ENCODE measurements at places on chromosomes 7 and 10.

GRCh38 chr7:156380261-156380660 is 260.3 kb upstream of the RNF32 start:
- no peak for DNase-seq

DNA sequence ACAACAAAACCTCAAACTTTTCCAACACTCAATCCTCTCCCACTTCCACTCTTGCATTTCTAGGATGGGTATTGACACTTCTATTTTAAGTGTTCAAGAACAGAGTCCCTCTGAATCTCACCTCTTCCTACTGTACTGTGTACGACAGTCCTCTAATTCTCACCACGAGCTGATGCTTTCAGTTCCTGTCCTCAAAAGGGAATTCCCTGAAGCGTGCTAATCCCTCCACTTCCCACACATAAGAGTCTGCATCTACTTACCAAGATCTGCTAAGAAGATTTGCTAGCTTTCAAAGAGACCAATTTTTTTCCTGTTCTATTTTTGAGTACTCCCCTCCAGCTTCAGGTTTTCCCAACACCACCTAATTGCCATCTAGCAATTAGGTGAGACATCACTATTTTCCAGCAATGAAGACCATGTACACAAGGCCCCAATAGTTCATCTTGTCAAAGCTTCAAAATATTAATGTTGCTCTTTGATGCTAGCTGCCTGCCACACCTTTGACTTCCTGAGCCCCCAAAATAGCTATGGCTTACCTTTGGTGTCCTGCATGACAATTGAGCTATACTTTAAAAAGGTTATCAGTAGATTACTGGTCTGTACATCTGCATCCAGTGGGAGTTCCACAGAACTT is 54.4 kb downstream of the ARMH3 start:
- peak; percentile 4 for DNase-seq

- no peak for DNase-seq
These were observed 16.5 kb downstream of the ADAMTS14 start for GRCh38 chr10:70688828-70689227.

GRCh38 chr7:18357691-18358090 is 137.9 kb upstream of the HDAC9 start:
- DNase-seq, result no peak

DNA sequence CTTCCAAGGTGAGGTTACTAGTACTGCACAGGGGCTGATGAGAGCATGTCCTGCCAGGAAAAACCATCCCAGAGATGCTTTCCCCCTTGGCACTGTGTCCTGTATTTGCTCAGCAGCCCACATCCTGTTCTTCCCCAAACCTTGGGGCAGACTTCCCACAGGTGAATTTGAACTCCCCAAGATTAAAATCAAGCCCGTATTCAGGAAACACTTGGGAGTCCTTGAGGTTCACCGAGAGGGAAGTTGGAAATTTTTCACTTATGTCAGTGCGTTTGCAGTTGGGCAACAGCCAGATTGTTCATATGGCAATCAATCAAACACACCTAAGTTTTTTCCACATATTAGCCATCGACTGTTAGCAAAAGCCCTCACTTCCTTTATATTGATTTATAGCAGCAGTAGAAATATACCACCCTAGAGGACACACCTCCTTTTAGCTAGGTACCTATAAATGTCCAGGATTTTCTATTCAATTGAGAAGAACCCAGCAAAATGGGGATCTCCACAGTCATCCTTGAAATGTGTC is at the start of gene DMBT1:
DMBT1 (plus strand) TSS at position 476 of the 526 bp plus-strand sequence; CDS start at position 493, 17 bp downstream.
- no peak for DNase-seq

GRCh38 chr7:38671911-38672905 is 41.0 kb upstream of the AMPH start:
- DNase-seq, result peak; percentile 3

- DNase-seq, result no peak
These were observed 66.5 kb upstream of the RSBN1L start for GRCh38 chr7:77629797-77630196.

DNA sequence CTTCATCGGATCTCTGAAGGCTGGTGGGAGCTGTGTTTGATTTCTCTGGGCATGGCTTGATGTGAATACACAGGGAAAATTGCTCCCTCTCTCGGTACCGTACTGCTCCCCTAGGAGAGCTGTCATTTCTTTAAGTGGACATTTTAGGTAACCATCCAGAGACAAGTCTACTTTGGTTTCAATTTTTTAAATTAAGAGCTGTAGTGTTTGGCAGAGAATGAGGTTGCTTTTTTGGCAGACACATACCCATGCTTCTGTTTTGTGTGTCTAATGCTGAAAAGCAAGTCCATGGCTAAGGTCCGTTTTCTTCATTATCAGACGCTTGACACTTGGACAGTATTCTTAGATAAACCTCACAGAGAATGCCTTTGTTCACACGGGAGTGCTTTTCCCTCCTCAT is 61.3 kb upstream of the TRIL start:
- no peak for DNase-seq

DNA sequence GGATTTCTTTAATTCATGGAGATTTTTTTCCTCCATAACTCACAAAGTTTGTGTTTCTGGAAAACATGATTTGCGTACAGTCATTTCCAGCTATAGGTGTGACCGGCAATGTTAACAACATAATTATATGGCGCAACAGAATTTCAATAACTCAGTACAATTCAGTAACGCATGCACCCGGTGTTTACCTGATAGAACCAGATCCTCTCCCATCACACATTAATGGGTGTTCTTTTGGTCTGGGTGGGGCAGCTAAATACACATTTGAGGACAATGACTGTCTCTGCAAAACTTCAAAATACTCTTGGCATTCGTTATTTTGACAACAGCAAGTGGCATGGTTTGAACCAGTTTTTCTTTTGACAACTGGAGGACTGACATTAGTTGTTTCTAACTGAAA is 102.3 kb downstream of the KLF6 start:
- no peak for DNase-seq

DNA sequence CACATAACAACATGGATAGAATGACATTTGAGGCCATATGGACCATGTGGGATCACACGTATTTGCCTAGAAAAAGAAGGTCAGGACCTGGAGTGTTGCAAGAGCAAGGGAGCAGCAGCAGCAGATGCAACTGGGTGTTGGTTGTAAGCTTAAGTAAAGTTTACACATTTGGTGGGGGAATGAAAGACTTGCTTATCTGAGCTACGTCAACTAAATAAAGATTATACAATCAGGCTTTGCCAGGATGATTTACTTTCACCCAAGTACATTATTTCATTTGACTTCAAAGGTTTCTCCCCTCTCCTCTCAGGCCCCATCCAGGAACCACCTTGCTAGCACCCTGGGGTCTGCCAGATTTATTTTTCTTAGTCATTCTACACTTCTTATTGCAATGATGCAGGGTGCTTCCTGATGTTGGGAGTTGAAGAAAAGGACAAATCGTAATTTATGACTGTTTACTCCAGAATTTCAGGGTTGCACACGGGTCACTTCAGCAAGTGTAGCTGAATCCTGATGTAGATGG is 591.9 kb upstream of the IGFBP3 start:
- no peak for DNase-seq

GRCh38 chr7:17274551-17275245 is 23.8 kb upstream of the AHR start:
- DNase-seq, result peak; percentile 61

DNA sequence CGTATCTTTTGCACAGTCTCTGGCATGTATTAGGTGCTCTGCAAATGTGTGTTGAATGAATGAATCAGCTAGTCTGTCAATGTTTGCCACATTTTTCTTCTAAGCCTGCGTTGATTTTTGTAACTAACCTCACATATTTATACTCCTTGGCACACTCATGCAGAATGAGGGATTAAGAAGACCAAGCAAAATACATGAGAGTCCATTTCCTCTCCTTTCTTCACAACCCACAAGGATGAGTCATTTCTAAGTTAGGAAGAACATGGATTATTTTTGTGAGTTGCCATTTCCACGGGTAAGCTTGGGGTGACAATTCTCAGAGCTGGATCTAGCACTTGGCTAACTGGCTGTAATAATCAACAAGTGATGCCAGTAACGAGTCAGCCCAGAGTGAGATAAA is 158.8 kb downstream of the TWIST1 start:
- DNase-seq, result no peak

- no peak for DNase-seq
These were observed 349.7 kb upstream of the COBL start for GRCh38 chr7:51666266-51666665.

GRCh38 chr7:14340393-14341074 is 351.1 kb upstream of the ETV1 start:
- DNase-seq, result no peak
